Left lobe of liver (tissue), 2 donors: ENCODE measurements at places on chromosomes 1 and 21. TPM values are rescaled to one million over a fixed set of nuclear protein-coding genes. Genes with fewer than 3 reads are reported as not detected.

Gene GBP2
- 7.8 TPM for total RNA-seq

- no peak for DNase-seq
Observed at GRCh38 chr1:6137758-6138157, 42.4 kb downstream of the CHD5 start.

DNA sequence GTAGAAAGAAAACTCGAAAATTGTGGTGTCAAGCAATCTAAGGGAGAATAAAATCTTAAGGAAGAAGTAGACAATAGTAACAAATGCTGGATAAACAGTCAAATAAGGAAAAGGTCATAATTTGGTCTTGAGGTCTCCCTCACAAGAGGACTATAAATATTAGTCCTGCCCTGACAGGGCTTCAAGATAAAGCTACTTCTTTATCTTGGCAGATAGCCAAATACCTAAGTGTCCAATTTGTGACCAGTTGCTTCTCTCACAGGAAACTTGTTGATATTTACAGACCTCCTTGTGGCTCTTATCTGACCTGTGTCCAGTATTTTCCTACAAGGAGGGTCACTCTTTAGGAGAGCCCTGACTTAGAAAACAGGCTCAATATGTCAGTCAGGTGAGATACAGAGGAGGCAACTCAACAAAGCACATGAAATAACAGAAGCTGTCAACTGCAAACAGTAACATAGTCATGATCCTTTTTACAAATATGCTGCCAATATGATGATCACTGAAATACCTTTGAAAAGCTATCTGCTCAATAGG lies 88.8 kb downstream of the TNNI3K start:
- no peak for DNase-seq

- DNase-seq, result no peak
Observed at GRCh38 chr1:26016258-26016952, 5.2 kb upstream of the EXTL1 start.

- DNase-seq, result peak; percentile 80
Observed at GRCh38 chr1:23793018-23793781, 2.3 kb downstream of the LYPLA2 start.

- DNase-seq, result no peak
Observed at GRCh38 chr1:224042557-224043118, 71.3 kb upstream of the FBXO28 start.

Gene INSRR
- not detected for total RNA-seq

Gene BATF3
- total RNA-seq, result 0.28 TPM

- DNase-seq, result no peak
Observed at GRCh38 chr21:26956813-26957212, 10.1 kb downstream of the ADAMTS5 start.

Gene TRIM67
- total RNA-seq, result 0.03 TPM

DNA sequence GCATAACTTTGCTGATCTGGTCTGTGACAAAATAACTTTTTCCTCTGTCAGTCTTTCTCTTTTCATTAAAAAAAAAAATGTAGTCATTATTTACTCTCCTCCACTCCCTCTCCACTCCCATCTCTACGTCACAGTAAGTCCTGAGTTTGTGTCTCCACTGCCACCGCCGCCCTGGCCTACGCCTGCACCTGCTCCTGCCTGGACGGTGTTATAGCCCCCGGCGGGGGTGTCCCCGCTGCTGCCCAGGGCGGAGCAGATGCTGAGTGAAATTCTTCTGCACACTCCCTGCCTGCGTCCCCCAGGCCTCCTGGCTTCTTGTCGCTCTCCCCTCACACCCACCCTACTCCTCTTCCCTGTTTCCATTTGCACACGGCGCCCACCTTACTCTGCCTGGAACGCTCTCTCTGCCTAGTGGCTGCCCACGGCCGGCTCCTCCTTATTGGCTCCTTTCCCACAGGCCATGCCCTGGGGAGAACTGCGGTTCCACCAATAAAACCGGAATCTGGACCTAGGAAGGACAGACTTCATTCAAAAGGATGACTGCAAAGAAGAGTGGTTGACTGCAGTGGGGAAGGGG lies 55.2 kb upstream of the C1orf174 start:
- DNase-seq, result no peak

DNA sequence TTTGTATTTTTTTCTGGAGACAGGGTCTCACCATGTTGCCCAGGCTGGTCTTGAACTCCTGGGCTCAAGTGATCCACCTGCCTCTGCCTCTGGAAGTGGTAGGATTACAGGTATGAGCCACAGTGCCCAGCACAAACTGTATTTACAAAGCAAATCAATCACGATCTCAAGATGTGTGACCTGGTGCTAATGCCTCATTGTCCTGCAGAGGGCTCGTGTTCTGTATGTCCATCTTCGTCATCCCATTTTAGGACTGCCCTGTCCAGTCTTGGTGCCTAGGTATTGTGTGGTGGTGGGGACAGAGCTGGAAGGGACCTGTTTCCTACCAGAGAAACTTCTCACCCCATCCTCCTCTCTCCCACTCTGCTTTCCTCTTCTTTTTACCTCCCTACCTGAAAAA lies 20.2 kb downstream of the PROK1 start:
- no peak for DNase-seq

GRCh38 chr1:148309940-148310500 lies 157.9 kb upstream of the NBPF11 start:
- no peak for DNase-seq

Gene PTPRU
- total RNA-seq, result 19.5 TPM

DNA sequence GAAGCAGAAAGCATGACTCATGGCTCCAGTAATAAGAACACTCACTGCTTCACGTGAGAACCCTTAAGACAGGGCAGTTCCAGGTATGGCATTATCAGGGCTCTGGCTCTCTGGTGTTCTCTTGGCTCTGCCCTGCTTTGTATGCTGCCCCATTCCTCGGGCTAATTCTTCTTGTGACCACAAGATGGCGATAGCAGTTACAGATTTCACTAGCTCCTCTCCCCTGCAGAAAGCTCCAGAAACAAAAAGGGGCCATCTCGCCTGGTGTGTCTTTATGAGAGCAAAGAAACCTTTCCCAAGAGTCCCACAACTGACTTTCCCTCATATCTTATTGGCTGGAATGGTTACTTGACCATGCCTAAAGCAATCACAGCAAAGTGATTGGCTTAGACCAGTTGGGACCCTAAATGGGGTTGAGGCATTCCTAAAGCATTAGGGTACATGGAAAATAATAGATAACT lies 60.1 kb downstream of the F3 start:
- peak; percentile 50 for DNase-seq

DNA sequence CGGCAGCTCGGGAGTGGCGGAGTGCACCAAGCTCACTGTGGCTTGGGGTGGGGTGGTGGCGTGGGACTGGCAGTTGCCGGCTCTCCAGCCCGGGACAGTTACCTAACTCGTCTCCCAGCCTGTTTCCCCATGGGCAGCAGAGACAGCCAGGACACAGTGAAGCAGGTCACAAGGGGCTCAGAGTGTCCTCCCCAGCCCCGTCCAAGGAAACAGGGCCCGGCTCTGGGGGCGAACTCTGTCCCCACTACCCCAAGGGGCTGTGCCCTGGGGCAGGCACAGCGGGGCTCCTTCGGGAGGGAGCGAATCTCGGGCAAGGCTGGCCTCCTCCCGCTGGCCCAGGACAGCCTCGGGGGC lies 759 bp downstream of the GPR157 start:
- DNase-seq, result peak; percentile 70

DNA sequence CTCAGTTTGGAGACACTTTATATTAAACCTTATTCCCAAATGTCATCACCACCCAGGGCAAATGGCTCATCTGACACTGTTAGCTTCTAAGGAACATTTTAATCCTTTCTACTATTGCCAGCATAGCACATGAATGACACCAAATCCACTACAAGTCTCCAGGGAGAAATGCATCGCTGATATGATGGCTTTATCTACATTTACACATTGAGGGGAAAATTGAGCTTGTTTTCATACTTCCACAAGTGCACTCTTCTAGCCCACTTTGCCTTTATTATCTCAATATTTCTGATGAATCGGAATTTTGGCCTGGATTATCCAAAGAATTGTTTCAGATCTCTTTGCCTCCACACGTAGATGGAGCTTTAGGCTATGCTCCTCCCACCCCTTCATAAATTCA lies 75.4 kb downstream of the RUNX1 start:
- no peak for DNase-seq

Gene TSPAN2
- total RNA-seq, result 0.60 TPM

DNA sequence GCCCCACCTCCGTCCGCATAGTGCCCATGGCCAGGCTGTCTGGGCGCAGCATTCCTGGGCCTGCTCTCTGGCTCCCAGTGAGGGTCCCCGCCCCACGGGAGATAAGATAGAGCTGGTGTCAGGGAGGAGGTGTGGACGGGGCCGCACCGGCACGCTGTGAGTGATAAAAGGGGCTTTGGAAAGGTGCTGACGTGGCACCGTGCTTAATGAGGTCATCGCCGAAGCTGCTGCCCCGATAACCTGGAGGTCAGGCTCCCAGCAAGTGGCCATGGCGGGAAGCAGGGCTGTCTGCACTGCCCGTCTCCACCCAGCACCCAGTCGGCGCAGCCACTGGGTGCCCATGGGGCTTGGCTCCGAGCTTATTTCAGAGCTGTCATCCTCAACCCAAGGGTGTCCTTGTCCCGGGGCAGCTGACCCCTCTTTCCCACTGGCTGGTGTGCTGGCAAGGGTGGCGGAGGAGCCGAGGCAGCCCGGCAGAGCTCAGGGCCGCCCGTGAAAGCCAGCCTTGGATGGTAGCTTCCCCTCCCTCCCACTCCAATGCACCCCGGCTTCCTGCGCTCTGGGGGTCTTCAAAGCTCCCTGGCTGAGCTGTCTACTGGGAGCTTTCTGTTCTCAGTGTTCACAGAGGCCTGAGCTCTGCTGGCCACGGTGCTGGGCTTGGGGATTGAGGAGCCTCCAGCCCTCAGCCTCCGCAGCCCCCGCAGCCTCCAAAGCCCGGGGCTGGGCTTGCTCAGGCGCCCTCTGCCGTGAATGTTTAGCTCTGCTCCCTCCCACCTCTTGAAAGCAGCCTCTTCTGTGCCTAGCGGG lies 105.1 kb upstream of the ARHGEF16 start:
- DNase-seq, result no peak

- DNase-seq, result no peak
Observed at GRCh38 chr1:183131166-183131565, 54.9 kb upstream of the LAMC2 start.

Gene SLAMF8
- total RNA-seq, result 0.53 TPM

Gene KIF21B
- total RNA-seq, result 0.93 TPM

DNA sequence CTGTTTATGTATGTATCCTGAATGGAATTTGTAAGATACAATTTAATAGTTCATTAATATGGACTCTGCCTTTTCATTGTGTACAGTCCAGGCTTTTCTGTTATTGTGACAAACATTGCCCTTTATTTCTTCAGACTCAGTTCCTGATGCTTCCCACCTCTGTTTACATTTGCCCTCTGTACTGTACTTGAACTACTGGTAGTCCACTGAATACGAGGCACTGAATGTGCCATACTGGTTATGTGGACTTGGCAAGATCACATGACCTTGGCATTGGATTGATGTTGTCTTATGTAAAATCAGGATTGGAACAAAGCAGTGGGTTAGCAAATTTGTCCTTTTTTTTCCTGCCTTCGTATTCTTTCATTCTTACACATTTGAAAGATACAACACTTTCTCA lies 27.8 kb downstream of the RALGPS2 start:
- DNase-seq, result no peak

Gene LMX1A
- not detected for total RNA-seq

Gene DLGAP3
- total RNA-seq, result 0.10 TPM

GRCh38 chr1:175470591-175470990 lies 272.8 kb downstream of the TNR start:
- DNase-seq, result no peak

Gene ADORA1
- total RNA-seq, result 0.53 TPM

GRCh38 chr21:41523175-41523574 lies 15.2 kb upstream of the TMPRSS2 start:
- DNase-seq, result peak; percentile 26

Gene LDLRAD1
- total RNA-seq, result 0.63 TPM

DNA sequence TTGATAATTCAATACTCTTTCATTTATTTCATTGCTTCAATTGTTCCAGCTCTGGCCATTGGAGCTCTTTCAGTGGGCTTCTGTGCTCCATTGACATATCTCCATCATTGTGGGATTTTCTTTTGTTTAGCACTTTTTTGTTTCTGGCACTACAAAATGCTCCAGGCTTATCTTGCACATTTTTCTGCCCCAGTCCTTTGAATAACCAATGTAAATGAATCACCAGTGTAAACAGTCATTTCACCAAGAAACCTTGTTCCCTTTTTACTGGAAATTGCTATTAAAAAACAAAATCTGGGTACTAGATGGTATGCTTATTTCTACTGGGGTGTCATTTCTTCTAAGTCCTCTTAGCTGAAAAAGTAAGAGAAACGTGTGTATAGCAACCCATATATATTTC lies 173.0 kb upstream of the LYPLAL1 start:
- no peak for DNase-seq

DNA sequence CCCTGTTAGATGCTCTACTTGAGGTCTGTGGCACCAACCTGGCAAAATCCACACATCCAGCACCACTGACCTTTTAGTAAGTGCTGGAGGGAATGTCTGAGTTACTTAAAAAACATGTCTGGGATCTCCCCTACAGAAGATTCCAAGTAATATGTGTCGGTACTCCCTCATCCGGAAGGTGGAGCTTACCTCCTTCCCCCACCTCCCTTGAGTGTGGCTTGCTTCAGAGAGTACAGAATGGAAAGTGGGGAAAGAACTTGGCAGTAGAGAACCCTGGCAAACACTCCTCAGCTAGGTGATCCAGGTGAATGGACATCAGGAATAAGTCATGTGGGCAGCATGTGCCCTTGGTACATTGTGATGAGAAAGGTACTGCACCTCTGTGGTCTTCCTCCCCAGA lies 49.0 kb upstream of the BCAR3 start:
- no peak for DNase-seq

Gene APOBEC4
- total RNA-seq, result not detected
